ENCODE measurements at places on chromosomes 5 and 9. TPM values are rescaled to one million over a fixed set of nuclear protein-coding genes. Genes with fewer than 3 reads are reported as not detected.

Gene ADGRD2
- not detected for total RNA-seq

Gene PCDHA9
- total RNA-seq, result not detected

Gene PCDHGB6
- total RNA-seq, result 0.30 TPM

Gene PCDHB3
- total RNA-seq, result not detected

Gene FAM221B
- not detected for total RNA-seq

Gene PCA3
- not detected for total RNA-seq

Gene TRPM3
- not detected for total RNA-seq

Gene MIGA2
- 77.9 TPM for total RNA-seq

Gene CSF2
- total RNA-seq, result not detected

Gene RANBP3L
- not detected for total RNA-seq

Gene ADAMTS19
- total RNA-seq, result not detected

Gene CDX1
- not detected for total RNA-seq

Gene STC2
- total RNA-seq, result not detected

Gene IL5
- not detected for total RNA-seq

Gene RNF183
- 0.23 TPM for total RNA-seq

Gene AHRR
- total RNA-seq, result 5.8 TPM

Gene IL4
- total RNA-seq, result not detected

Gene ARSI
- total RNA-seq, result not detected

Gene ADAMTS6
- 7.7 TPM for total RNA-seq

Gene MTAP
- total RNA-seq, result 46.0 TPM

Gene ZNF367
- 7.5 TPM for total RNA-seq

Gene ITGA1
- 4.6 TPM for total RNA-seq

Gene NR2F1-AS1
- total RNA-seq, result not detected

Gene FYB1
- total RNA-seq, result 579 TPM

Gene IRF1
- 127 TPM for total RNA-seq

Gene PLPP7
- total RNA-seq, result 0.82 TPM

Gene CETN3
- total RNA-seq, result 17.6 TPM

Gene EGFLAM
- not detected for total RNA-seq

Gene RNF208
- total RNA-seq, result 1.7 TPM

Gene MOB3B
- 0.73 TPM for total RNA-seq

Gene TMEM252
- total RNA-seq, result not detected

Gene CCT5
- total RNA-seq, result 116 TPM

Gene CYSRT1
- 0.30 TPM for total RNA-seq

Gene PDZD2
- total RNA-seq, result 1.2 TPM

Gene PITX1
- total RNA-seq, result not detected

Gene CNTFR
- total RNA-seq, result not detected

Data from naive thymus-derived CD8-positive, alpha-beta T cell (primary cell).